ENCODE measurements at places on chromosomes 7 and 10.

DNA sequence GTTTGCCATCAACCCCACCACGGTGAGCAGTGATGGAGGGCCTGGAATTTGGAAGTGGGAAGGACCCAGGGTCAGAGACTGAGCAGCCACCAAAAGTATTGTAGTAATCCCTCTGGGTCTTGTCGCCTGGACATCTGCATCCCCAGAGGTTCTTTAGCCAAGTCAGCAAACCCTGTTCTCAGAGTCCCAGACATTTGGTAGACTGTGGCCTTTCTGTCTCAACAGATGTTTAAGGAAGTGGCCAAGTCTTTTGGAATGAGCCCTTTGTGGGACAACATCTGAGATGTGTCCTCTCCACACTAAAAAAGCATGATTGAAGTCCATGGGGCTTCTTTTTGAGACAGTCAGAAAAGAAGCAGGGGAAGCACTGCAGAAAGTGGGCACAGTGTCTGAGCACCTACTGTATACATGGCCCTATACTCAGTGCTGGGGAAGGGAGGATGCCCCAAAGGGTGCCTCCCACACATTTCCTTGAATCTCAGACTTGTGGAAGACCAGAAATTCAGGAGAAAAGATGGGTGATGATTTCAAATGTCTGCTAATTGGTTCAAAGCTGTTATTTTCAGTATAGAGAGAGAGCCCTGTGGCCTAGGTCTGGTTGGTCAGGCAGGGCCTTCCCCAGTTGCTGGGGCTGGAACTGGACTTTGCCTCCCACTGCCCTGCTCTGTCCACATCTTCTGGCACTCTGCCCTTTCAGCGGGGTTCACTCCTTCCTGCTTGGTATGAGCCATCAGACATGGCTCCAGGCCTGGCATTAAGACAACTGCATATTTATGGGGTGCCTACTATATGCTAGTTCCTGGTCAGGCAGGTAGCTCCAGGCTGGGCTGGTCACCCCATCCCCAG lies 26.5 kb upstream of the VSIR start:
- DNase-seq: no peak

- no peak for DNase-seq
Observed at GRCh38 chr10:1559311-1559710, 178.0 kb downstream of the ADARB2 start.

DNA sequence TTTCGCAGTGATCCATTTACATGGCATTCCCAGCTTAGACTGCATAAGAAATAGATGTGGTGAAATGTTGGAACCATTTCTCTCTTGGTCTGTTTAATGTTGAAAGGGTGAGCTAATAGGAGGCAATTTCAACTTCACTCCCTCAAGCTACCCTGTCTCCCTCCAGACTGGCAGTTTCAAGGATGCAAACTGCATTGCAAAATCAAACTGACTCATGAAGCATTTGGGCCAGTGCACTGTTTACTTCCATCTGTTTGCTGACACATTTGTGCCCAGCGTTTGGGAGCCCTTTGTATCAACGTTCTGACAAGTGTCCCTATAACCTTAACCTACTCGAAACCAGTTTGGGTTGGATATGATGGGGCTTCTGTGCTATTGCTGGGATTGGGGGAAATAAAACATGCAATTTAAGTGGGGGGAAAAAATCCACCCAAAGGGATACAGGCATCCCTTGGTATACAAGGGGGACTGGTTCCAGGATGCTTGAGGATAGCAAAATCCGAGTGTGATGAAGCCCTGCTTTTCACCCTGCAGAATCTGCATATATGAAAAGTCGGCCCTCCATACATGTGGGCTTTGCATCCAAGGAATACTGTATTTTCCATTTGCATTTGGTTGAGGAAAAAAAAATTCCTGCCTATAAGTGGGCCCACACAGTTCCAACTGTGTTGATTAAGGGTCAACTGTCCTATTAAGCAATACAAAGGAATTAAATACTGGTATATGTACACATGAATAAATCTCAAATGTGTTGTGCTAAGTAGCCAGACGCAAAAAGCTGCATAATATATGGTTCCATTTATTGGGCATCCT lies 15.6 kb downstream of the RHEB start:
- DNase-seq: no peak

DNA sequence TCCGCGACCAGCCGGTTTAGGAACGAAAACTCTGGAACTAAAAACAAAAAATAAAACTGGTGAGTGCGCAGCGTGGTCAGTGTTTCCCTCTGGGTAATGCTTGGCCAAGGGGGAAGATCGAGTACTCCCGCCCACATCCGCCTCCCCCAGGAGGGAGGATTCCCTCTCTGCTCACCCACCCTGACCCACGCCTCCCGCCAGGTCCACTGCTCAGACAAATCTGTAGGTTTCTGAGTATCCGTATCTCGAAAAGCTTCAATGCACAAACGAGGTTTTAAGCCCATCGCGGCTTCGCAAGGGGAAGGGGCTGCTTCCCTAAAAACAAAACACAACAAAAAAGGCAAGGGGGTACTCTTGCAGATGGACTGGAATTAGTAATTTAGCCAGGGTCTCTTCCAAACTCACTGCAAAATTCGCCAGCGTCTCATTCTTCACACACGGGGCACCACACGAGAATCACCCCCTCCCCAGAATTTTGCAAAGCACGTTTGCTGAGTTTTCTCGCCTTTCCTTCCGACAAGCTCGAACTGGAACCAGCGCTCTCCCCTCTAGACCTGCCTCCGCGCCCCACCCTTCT lies 75.2 kb downstream of the INSIG1 start:
- DNase-seq: no peak

DNA sequence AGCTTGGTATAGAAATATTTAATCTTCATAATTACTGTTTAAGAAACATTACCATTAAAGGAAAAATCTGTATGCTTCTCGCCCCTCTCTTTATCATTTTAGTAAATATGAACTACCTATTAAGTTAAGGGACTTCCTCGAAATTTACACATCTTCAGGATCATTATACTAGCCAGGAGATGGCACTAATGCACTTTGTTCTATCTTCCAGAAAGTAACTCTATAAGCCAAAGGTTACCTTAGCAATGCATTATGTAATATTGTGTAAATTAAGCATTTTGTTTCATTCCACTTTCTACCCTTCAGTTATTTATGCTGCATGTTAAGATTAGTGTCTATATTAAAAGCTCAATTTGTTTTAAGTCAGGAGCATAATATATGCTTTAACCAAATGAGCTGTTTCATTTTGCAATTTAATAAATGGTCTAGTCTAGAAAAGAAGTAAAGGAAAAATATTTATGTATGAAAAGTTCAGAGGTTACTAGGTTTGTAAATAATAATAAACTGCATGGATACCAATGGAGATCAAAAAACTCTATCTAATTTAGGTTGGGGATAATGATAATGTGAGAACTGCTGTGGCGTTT lies 128.5 kb downstream of the ANKRD7 start:
- DNase-seq: no peak

GRCh38 chr10:75401569-75402485 lies at the start of gene ZNF503:
TSS of gene ZNF503 (minus strand) at chr10:75401764. CDS start at chr10:75401419, 345 bp downstream.
- no peak for DNase-seq

GRCh38 chr7:156840134-156840533 lies 52.8 kb downstream of the LMBR1 start:
- DNase-seq: no peak

DNA sequence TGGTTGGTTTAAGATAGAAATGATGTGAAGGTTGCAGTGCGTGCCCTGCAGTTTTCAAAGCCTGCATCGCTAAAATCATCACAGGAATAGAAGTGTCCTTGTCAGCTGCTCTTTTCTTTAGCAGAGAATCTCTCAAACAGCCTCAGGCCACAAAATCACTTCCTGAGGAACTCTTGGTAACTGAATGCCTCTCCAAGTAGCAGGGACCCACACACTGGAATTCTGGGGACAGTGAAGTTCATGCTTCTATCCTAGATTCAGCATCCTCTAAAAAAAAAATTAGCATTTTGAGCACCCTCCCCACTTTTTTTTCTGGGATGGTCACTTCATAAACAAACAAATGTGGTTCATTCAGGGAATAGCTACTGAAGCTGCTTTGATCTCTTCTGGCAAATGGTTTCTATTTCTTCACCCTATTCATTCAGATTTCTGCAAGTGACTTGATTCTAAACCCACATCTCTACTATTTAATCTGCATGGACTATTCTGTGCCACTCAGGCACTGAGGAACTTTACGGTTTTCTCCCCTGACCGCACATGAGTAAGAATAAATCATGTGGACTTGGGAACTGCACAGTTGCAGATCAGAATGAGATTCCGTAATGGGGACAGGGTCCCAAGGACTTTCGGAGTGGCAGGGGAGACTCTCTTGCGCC lies 306.9 kb downstream of the FRMD4A start:
- no peak for DNase-seq

- DNase-seq: no peak
Observed at GRCh38 chr10:78832281-78832680, 236.5 kb upstream of the ZMIZ1 start.

DNA sequence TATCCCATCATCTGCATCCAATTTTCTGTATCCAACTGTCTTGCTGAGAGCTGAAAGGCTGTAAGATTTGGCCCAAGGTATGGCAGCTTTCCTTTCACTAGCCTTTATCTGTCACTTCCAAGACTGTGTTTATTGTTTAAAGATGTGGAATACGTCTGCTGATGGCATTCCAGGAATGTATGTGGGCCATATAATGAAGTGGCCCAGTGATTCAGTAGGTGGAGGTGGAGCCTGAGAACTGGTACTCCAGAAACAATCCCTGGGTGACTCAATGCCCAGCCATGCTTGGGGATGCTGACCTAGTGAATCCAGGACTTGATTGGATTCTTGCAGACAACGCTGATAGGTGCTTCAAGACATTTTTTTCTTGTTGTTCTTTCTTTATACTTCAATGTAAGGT lies 13.5 kb downstream of the NEUROD6 start:
- DNase-seq: no peak
